ENCODE measurements at places on chromosomes 12 and 14. TPM values are rescaled to one million over a fixed set of nuclear protein-coding genes. Genes with fewer than 3 reads are reported as not detected.

DNA sequence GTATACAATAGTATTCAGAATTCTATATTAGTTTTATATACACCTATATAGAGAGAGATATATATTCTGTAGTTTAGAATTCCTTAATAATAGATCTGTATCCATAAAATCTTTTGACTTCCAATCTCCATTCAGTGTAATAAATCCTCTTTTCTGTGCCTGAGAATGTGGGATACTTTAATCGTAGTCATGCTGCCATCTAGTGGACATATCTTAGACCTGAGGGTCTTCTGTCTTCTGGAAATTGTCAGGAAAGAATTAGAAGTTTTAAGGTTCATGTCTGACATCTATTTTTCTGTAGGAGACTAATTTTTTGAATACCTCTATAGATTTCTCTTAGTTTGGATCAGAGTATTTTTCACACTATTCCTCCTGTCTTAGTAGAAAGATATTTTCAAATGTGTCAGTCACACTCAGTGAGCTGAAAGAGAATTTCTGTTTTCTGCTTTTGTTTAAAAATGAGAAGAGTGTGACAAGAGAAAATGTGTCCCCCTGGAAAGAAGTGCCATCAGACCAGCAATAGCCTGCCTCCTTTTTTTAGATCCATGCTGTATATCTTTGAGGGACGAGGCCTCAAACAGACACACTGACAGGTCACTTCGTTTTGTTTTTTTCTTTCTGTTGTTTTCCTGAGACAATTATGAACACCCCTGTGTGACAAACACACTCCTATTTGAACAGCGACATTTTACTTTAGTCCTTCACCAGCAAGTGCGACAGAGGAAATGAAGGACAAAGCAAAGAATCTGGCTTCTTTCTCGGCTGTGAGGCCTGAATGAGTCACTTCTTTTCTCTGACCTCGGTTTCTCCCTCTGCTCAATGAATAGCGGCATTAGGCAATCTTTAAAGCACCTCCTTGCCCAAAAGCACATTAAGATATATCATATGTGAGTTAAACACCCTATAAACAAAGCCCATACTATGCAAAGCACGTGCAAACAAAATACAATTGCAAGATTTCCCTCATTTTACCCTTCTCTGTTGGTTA is 96.3 kb downstream of the GALC start:
- no peak overlapping the region for H3K4me3 ChIP-seq
- no peaks in the 10 kb centered on the region for H3K4me1 ChIP-seq
- no peak for DNase-seq
- no peaks in the 10 kb centered on the region for H3K36me3 ChIP-seq
- H3K27ac ChIP-seq = no peak overlapping the region

ABCC9 gene
- polyA plus RNA-seq = 0.01 TPM

ARMH4 gene
- 0.56 TPM for polyA plus RNA-seq

FAM222A gene
- 0.05 TPM for polyA plus RNA-seq

CYP27B1 gene
- polyA plus RNA-seq = 33.6 TPM

SLC6A15 gene
- 14.0 TPM for polyA plus RNA-seq
